ENCODE measurements at places on chromosomes 6 and 20. TPM values are rescaled to one million over a fixed set of nuclear protein-coding genes. Genes with fewer than 3 reads are reported as not detected.

- H3K27me3 ChIP-seq, result no peaks in the 10 kb centered on the region
- H3K4me3 ChIP-seq, result no peak overlapping the region
- no peaks in the 10 kb centered on the region for H3K4me1 ChIP-seq
Observed at GRCh38 chr20:50056951-50057713, 55.8 kb downstream of the UBE2V1 start.

GRCh38 chr6:144435602-144436426 lies 150.7 kb downstream of the UTRN start:
- H3K4me1 ChIP-seq, result no peaks in the 10 kb centered on the region
- H3K27ac ChIP-seq, result no peak overlapping the region
- no peaks in the 10 kb centered on the region for H3K27me3 ChIP-seq
- H3K36me3 ChIP-seq, result peaks cover 30% of the 10 kb centered on the region

DNA sequence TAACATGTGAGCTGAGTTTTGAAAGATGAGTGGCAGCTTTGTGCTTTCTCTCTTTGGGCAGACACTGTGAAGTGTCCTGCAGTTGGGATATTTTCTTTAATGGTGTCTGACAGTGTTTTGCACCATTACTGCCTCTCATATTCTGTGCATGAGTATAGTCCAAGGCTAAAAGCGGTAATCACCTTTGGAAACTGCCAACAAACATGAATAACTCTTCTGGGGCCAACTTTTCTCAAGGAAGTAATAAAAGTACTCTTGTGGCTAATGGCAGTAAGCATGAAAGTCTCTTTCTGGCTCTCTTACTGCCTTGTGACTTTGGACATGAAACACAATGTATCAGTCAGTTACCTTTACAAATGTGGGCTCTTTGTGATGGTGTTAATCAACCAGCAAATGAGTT lies 91.7 kb upstream of the SOX4 start:
- H3K27me3 ChIP-seq, result no peaks in the 10 kb centered on the region
- H3K4me3 ChIP-seq, result no peak overlapping the region
- no peaks in the 10 kb centered on the region for H3K4me1 ChIP-seq
- no peak overlapping the region for H3K27ac ChIP-seq

DNA sequence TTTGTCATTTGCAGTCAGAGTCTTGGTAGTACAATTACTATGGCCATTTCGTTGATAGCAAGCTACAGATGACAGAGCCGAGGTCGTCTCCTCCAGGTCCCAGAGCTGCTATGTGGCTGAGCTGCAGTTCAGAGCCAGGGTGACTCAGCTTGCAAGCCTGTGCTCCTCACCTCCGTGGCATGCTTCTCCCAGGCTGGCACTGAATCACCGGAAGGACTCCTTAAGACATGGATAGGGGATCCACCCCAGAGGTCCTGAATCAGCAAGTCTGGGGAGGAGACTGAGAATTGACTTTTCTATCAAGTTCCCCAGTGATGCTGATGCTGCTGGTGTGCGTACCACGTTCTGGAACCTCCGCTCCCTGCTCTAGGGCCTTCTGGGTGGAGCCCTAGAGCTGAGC lies 291.2 kb downstream of the CDH26 start:
- H3K27ac ChIP-seq, result no peak overlapping the region
- H3K36me3 ChIP-seq, result no peaks in the 10 kb centered on the region
- H3K4me3 ChIP-seq, result no peak overlapping the region
- no peak for DNase-seq
- H3K27me3 ChIP-seq, result no peaks in the 10 kb centered on the region

DNA sequence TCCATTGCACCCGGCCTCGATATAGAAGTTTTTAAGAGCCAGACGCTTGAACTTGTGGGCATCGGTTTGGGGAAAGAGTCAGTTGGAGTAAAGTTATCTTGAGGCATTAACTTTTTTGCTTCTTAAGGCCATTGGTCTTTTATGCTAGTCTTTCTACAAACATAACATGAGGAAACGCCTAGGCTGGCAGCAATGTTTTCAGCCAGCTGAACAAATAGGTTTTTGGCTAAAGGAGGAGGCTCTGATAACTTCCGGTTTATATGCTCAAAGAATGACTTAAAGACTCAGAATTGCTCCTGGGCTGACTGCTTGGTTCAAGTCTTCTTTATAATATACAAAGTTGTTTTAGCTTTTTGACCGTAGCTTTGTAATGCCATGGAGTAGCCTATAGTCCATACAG lies 46.2 kb downstream of the HLA-C start:
- DNase-seq, result no peak
- no peak overlapping the region for H3K27ac ChIP-seq
- no peaks in the 10 kb centered on the region for H3K4me1 ChIP-seq
- no peaks in the 10 kb centered on the region for H3K36me3 ChIP-seq
- H3K27me3 ChIP-seq, result no peaks in the 10 kb centered on the region
- no peak overlapping the region for H3K4me3 ChIP-seq

DNA sequence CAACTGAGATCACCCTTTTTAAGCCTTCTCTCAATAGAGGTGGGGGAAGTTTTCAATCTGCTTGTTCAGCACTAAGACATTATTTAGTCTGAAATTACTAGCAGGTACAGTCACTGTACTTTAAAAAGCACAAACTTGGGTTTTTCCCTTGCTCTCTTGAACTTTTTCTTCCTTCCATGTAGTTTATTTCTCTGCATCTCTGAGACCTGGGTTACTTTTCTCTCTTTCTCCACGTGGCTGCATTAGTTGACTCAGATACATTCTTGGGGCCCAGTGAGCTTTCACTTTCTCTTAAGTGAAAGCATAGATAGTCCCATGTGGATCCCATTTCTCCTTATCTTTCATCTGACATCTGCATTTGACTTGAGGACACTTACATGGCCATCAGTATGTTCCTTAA lies 433.9 kb upstream of the MAP3K7 start:
- H3K27me3 ChIP-seq, result no peaks in the 10 kb centered on the region
- H3K36me3 ChIP-seq, result no peaks in the 10 kb centered on the region
- no peak overlapping the region for H3K27ac ChIP-seq

DNA sequence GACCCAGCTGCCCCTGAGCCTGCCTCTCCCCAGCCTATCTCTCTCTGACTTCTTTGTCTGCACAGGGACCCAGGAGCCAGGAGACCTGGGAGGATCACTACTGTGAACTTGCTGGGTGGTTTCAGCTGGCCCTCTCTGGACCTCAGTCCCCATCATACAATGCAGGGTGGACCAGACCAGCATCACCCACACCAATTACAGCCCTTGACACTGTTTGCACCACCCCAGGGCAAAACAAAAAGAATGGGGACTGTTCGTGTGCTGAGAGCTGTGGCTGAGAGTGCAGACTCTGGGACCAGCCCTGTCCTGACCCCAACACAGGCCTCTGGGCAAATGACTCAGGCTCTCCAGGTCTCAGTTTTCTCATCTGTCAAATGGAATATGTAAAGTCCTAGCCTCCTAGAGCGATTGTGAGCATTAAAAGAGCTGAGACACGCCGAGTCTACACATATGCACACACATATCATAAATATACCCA lies 25.4 kb downstream of the PTGIS start:
- no peak overlapping the region for H3K27ac ChIP-seq
- DNase-seq, result no peak
- H3K36me3 ChIP-seq, result no peaks in the 10 kb centered on the region
- peaks cover 6% of the 10 kb centered on the region for H3K4me1 ChIP-seq

DNA sequence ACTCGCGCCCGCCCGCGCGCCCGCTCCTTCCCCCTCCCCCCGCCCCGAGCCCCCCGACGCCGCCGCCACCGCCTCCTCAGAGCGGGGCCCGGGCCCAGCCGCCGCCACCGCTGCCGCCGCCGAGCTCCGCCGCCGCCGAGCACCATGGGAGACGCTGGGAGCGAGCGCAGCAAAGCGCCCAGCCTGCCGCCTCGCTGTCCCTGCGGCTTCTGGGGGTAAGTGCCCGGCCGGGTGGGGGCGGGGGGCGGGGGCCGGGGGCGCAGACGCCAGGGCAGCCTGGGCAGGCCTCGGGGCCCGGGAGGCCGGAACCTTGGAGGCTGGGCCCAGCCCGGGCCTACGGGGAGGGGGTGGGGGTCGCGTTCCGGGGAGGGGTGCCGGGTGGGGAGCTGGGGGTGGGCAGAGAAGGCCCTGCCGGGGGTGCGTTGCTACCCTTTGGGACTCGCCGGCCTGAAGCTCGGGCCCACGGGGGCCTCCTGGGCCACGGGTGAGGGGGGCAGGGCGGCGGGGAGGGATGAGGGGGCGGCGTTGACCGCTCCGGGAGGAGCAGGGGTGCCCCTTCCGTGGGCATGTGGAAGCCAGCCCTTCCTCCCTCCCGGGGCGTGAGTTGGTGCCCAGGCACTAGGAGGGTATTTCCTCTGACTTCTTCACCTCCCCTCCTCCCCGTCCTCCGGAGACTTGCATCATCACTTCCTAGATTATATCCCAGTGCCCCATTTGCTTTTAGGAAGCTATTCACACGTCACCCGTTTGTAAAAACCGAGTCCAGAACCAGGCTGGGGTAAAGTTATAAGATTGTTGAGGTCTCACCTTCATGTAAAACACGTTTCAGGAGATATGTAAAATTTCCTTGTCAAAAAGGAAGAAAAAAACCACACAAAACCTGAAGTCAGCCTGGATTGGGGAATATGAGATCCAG lies 533 bp downstream of the ZFAND3 start:
- peaks cover 38% of the 10 kb centered on the region for H3K4me1 ChIP-seq
- no peaks in the 10 kb centered on the region for H3K27me3 ChIP-seq
- peak overlapping the region; percentile 97 for H3K27ac ChIP-seq
- DNase-seq, result peak; percentile 82
- no peaks in the 10 kb centered on the region for H3K36me3 ChIP-seq

DNA sequence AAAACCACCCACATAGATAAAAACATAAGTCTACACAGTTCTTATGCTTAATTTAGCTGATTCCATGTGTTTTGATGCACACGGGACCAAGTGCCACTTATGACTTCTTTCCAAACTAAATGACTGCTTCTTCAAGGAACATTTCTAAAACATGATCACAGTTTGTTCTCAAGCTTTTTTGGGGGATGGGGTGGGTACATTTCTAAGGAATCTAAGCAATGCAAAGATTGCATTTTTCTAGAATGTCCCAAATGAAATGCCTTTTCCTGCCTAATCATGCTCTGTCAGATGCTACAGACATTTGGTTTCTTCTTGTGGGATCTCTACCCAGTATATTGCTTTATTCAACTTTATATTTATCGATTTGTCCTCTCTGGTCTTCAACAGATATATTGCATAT lies 496.8 kb upstream of the JAG1 start:
- no peak overlapping the region for H3K4me3 ChIP-seq
- no peaks in the 10 kb centered on the region for H3K36me3 ChIP-seq
- DNase-seq, result no peak

GRCh38 chr6:130697995-130698535 lies 129.1 kb upstream of the SMLR1 start:
- no peak overlapping the region for H3K4me3 ChIP-seq
- no peaks in the 10 kb centered on the region for H3K27me3 ChIP-seq
- H3K27ac ChIP-seq, result no peak overlapping the region
- peak; percentile 24 for DNase-seq
- no peaks in the 10 kb centered on the region for H3K36me3 ChIP-seq

SLC26A8 gene
- total RNA-seq, result 0.69 TPM

GRCh38 chr6:30327232-30327746 lies 562 bp downstream of the TRIM39 start:
- peaks cover 17% of the 10 kb centered on the region for H3K36me3 ChIP-seq
- H3K27ac ChIP-seq, result peak overlapping the region; percentile 97
- DNase-seq, result no peak
- peaks cover 47% of the 10 kb centered on the region for H3K4me1 ChIP-seq

AIF1 gene
- total RNA-seq, result 80.8 TPM

ADTRP gene
- 8.4 TPM for total RNA-seq

Measured in upper lobe of left lung (tissue), 6 donors.